Smooth muscle cell of the coronary artery (primary cell): ENCODE measurements at places on chromosomes 2 and 18. TPM values are rescaled to one million over a fixed set of nuclear protein-coding genes. Genes with fewer than 3 reads are reported as not detected.

ACTR1B gene
- 56.5 and 77.3 TPM in 2 replicates for total RNA-seq

DPP10 gene
- total RNA-seq: not detected in 2 replicates

VSNL1 gene
- 0.23 and 0.47 TPM in 2 replicates for total RNA-seq

TFCP2L1 gene
- total RNA-seq: not detected in 2 replicates

EGR4 gene
- total RNA-seq: not detected in 2 replicates

SLC14A1 gene
- 4.4 and 225 TPM in 2 replicates for total RNA-seq

BOLL gene
- not detected in 2 replicates for total RNA-seq

SIX3 gene
- total RNA-seq: not detected in 2 replicates

MALT1 gene
- 8.4 and 17.1 TPM in 2 replicates for total RNA-seq
